T-helper 2 cell treated with Interferon-gamma antibody and Interleukin-4, amounts not matched to agents 5 μg/mL and 100 μg/mL, for 36 hours (primary cell): ENCODE measurements at places on chromosomes 16 and 17.
A peak's percentile ranks its signal among the peaks of the same experiment; 100 is the strongest.

- H3K27ac ChIP-seq = peak overlapping the region; percentile 48
- peaks cover 10% of the 10 kb centered on the region for H3K36me3 ChIP-seq
- H3K27me3 ChIP-seq = no peaks in the 10 kb centered on the region
- no peak for DNase-seq
- H3K4me3 ChIP-seq = no peak overlapping the region
- peaks cover 25% of the 10 kb centered on the region for H3K4me1 ChIP-seq
Measured at GRCh38 chr16:3638916-3639644, 15.4 kb upstream of the DNASE1 start.

- H3K27me3 ChIP-seq = peaks cover 5% of the 10 kb centered on the region
- H3K4me1 ChIP-seq = peaks cover 3% of the 10 kb centered on the region
- H3K4me3 ChIP-seq = no peak overlapping the region
- no peak for DNase-seq
Measured at GRCh38 chr17:42886283-42887176, 14.1 kb upstream of the G6PC1 start.

DNA sequence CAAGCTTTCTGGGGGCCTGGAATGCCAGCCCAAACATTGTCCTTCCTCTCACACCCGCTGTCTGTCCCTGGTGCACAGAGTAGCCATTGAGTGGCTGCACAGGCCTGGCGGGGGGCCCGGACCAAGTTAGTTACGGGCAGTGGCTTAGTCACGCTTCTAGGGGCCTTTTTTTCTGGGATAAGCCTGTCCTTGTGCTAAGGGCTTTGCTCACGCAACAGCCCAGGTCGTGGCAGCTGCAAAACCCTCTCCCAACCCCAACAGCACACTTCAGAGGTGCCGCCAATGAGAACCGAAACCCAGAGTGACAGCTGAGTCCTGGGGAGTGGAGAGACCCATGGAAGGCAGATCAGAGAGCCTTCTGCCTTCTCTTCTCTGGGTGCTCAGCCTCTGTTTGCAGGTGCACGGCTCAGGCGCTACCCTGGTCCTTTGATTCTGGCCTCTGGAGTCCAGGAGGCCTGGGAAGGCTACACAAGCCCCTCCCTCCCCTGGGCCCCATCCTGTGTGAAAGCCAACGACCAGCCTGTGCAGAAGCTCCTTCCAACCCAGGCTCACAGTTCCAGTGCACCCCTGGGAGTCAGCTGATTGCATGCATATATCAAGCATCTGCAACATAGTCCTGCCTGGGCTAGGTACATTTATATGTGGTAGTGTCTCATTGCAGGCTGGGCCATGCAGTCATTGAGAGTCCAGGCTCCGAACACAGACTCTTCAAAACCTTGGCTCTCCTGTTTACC lies 9.1 kb downstream of the WSCD1 start:
- no peak overlapping the region for H3K4me3 ChIP-seq
- H3K4me1 ChIP-seq = no peaks in the 10 kb centered on the region
- peaks cover 4% of the 10 kb centered on the region for H3K27me3 ChIP-seq
- H3K27ac ChIP-seq = no peak overlapping the region
- H3K36me3 ChIP-seq = no peaks in the 10 kb centered on the region

DNA sequence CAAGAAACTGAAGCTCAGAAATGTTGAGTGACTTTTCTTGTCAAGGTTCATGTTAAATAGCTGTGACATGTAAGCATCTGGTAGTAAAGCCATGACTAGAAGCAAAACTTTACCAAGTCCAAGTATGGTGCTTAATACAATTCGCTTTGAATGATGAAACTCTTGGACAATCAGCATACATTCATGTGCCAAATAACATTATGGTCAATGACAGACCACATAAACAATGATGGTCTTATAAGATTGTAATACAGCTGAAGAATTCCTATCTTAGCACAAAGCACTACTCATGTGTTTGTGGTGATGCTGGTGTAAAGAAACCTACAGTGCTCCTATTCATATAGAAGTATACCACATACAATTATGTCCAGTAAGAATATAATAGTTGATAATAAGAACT lies 97.1 kb upstream of the RPRML start:
- peaks cover 14% of the 10 kb centered on the region for H3K4me1 ChIP-seq
- H3K36me3 ChIP-seq = peaks cover 15% of the 10 kb centered on the region
- no peak overlapping the region for H3K4me3 ChIP-seq

DNA sequence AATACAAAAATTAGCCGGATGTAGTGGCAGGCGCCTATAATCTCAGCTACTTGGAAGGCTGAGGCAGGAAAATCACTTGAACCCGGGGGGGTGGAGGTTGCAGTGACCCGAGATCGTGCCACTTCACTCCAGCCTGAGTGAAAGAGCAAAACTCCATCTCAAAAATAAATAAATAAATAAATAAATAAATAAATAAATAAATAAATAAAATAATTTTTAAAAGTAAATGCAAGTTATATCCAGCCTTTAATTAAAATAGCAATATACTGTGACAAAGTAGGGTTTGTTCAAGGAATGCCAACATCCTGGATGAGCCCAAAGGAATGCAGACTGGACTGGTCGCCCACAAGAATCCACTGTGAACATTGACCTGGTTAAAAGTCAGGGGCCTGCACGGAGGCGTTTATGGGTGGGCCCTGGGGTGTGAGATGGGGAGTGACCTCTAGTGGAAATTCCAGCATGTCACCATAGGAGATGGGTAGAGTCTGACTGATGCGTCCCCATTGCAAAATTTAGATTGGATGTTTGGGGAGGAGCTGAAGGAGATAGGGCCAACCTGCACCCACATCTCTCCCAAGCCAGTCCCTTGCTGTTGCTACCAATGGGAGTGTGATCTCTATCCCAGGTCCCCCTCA lies 9.7 kb upstream of the PIK3R5 start:
- H3K27me3 ChIP-seq = peaks cover 11% of the 10 kb centered on the region
- H3K36me3 ChIP-seq = no peaks in the 10 kb centered on the region
- peaks cover 3% of the 10 kb centered on the region for H3K4me1 ChIP-seq
- H3K4me3 ChIP-seq = no peak overlapping the region

- no peaks in the 10 kb centered on the region for H3K4me1 ChIP-seq
- no peaks in the 10 kb centered on the region for H3K27me3 ChIP-seq
- no peaks in the 10 kb centered on the region for H3K36me3 ChIP-seq
- no peak overlapping the region for H3K4me3 ChIP-seq
- no peak for DNase-seq
- no peak overlapping the region for H3K27ac ChIP-seq
Measured at GRCh38 chr17:12693640-12694039, 27.9 kb downstream of the MYOCD start.

DNA sequence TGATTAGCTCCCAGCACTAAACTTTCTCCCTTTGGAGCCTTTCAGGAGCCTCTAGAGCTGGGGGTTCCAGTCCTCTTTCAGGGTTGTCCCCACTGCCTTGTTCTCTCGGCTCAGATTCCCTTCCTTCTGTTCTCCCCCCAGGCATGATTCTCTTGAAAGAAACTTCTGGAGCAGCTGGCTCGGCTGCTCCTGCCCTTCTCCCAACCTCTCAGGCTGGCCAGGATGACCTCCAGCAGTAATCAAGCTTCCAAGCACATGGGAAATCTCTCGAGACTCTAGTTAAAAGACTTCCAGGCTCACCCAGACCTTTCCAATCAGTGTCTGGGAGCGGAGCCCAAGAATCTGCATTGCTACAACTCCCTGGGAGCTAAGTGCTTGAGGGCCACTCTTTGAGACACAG lies 3.6 kb downstream of the SDK2 start:
- DNase-seq = no peak
- peaks cover 37% of the 10 kb centered on the region for H3K27me3 ChIP-seq
- H3K36me3 ChIP-seq = no peaks in the 10 kb centered on the region
- no peak overlapping the region for H3K27ac ChIP-seq
- H3K4me3 ChIP-seq = no peak overlapping the region
- peaks cover 3% of the 10 kb centered on the region for H3K4me1 ChIP-seq

DNA sequence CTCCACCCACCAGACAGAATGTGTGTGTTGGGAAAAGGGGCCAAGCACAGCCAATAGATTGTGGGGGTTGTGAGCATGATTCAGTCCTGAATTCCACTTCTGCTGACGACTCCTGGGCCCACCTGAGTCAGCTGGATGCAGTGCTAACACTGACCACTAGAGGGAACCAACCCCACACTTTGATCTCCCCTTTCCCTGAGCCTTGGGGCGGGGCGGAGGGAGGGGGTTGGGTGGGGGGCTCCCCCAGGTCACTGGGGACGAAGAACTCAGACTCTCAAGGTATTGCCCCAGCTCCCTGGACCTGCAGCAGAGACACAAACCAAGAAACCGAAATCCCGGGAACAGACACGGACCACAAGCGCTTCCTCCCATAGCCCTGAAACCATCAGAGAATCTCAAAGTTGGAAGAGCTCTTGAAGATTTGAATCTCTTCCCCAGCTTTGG lies 621 bp upstream of the CSHL1 start:
- DNase-seq = peak; percentile 37
- peaks cover 4% of the 10 kb centered on the region for H3K4me1 ChIP-seq
- no peaks in the 10 kb centered on the region for H3K36me3 ChIP-seq
- peaks cover 8% of the 10 kb centered on the region for H3K27me3 ChIP-seq

DNA sequence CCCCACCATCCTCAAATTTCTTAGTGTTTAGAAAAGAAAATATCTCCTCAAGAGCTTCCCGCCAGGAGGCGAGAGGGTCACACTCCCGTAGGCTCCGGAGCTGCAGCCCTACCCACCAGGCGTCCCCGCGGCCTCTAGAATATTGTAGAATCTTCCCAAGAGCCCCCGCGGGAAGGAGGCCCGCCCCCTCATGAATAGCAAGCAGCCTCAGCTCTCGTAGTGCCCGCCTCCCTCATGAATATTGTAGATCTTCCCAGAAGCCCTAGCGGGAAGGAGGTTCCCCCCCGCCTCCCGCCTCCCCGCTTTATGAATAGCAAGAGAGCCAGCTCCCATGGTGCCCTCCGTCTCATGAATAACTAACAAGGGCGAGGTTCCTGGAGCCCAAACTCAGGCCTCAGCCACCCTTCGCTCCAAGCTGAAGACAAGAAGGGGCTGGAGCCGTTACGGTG lies at the start of gene FBXO47:
Gene FBXO47, minus strand, starts transcription at position 114 of the 449 bp plus-strand sequence. CDS start 4,378 bp downstream, outside the sequence.
- H3K4me1 ChIP-seq = peaks cover 10% of the 10 kb centered on the region
- H3K27ac ChIP-seq = peak within 1 kb of the TSS; percentile 60
- H3K36me3 ChIP-seq = no peaks in the 10 kb centered on the region
- peak; percentile 73 for DNase-seq

- H3K4me1 ChIP-seq = peaks cover 62% of the 10 kb centered on the region
- H3K27me3 ChIP-seq = no peaks in the 10 kb centered on the region
- H3K4me3 ChIP-seq = peak overlapping the region; percentile 47
Measured at GRCh38 chr17:2082003-2082781, 27.3 kb downstream of the HIC1 start.

- no peak overlapping the region for H3K27ac ChIP-seq
- H3K27me3 ChIP-seq = peaks cover 31% of the 10 kb centered on the region
- peaks cover 5% of the 10 kb centered on the region for H3K4me1 ChIP-seq
- H3K36me3 ChIP-seq = no peaks in the 10 kb centered on the region
Measured at GRCh38 chr16:66365651-66366050, 840 bp upstream of the CDH5 start.

- peaks cover 20% of the 10 kb centered on the region for H3K36me3 ChIP-seq
- H3K27me3 ChIP-seq = no peaks in the 10 kb centered on the region
- no peak overlapping the region for H3K4me3 ChIP-seq
- H3K4me1 ChIP-seq = peaks cover 38% of the 10 kb centered on the region
- no peak overlapping the region for H3K27ac ChIP-seq
Measured at GRCh38 chr16:89431158-89431584, 59.2 kb downstream of the ANKRD11 start.
